Endodermal cell (in vitro differentiated cells): ENCODE measurements at places on chromosomes 4 and X. TPM values are rescaled to one million over a fixed set of nuclear protein-coding genes. Genes with fewer than 3 reads are reported as not detected.

DNA sequence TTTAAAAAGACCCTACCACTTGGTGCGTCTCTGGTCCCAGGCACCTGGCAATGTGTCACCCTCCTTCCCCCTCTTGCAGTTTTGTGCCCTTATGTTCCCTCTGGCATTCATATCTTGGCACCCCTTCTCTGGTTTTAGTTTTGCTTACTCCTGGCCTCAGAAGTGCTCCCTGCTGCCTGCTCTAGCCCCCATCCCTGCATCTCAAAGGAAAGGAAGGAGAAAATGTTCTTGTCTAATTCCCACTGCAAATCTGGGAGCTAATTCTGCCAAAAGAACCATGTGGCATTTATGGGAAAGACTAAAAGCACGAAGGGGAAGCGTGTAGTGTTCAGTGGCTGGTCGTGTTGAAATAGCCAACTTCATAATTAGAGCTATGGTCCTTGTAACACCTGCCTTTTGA is 340.1 kb upstream of the RPS6KA3 start:
- DNase-seq = no peak

- peak; percentile 57 for DNase-seq
Measured at GRCh38 chr4:41124916-41125548, 89.3 kb downstream of the APBB2 start.

TREX2 gene
- total RNA-seq = 0.50 and 0.70 TPM in 2 replicates

DNA sequence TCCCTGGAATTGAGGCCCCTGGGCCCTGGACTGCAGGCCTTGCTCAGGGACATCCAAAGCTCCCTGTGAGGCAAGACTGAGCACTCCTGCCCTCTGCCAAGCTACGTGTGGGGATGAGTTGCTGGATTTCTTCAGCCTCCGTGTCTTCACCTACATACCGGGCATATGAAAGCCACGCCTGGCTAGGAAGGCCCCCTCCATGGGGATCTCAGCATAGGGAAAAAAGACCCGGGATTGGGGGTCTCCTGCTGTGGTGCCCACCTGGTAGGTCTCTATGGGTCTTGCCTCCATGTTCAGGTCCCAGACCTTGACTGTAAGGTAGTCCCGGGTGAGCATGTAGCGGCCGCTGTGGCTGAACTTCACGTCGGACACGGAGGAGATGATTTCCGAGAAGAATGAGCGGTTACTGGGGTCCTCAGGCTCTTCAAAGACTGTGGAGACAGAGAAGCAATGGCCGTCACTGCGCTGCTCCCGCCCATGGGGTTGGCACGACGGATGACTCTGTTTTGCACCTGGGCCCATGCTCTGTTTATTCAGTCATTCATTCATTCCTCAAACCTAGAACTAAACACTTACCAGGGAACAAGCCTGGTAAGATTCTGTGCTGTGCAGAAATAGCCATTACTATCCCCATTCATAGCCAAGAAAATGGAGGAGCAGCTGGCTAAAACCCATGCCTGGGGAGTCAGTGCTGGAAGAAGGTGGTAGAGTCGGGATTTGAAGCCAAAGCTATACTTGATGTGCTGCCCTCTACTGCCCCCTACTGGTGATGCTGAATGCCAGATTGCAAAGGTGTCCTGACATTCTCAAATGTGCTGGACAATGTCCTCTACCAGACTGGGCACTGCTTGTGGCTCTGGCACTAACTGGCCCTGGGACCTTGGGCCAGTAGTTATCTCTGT is 63.9 kb downstream of the WFS1 start:
- peak; percentile 75 for DNase-seq

GPRASP1 gene
- total RNA-seq = 2.6 and 2.9 TPM in 2 replicates

DNA sequence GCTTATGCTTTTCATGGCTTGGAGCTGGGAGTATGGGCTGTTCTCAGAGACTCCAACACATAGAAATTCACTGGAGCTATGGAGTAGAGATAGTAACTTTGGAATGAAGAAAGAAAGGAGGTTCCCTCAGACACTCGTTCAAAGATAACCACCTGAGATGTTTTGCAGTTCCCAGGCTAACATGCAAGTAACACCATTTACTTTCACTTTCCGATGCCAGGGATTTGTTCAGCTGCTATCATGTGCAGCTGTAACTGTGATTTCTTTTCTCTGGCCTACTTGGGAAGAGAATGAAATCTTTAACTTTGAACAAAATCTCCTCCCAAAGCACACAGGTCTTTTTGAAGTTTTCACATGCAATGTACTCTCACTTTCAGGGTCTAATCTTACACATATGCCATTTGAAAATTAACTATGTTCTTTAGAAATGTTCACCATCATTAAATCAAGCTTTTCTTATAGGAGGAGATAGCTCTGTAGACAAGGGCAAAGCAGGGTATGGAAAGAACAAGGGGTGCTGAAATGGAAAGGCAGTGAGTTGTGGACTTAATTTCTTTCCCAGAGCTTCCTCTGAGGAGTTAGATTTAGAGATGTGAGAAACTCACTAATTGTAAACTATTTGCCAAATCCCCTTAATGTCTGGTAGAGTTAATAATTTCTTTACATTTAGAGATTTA is 514.3 kb downstream of the PDHA2 start:
- DNase-seq = no peak

ARHGAP36 gene
- total RNA-seq = 0.24 and 0.93 TPM in 2 replicates

IBSP gene
- not detected in 3 replicates for total RNA-seq

DNA sequence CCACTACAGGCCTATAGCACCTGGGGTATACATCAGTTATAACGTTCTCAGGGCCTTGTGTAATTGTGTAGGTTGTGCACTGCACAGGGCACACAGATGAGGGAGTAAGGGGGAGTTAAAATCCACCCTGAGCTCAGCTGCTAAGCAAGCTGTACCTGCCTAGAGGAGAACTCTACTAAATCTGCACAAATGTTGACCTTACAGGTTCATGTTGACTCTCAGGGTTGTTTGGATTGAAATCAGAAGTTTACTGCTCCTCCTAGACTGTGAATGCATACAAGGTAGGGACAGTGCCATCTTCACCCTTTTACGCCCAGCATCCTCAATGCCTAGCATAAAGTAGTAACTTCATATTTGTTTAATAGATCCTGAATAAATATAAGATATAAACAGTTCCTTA is 89.8 kb downstream of the SMARCA1 start:
- DNase-seq = no peak

CHRNA9 gene
- total RNA-seq = 0.75 and 0.90 TPM in 2 replicates

GRCh38 chr4:8176547-8177399 is 18.2 kb upstream of the ABLIM2 start:
- DNase-seq = peak; percentile 88

DNA sequence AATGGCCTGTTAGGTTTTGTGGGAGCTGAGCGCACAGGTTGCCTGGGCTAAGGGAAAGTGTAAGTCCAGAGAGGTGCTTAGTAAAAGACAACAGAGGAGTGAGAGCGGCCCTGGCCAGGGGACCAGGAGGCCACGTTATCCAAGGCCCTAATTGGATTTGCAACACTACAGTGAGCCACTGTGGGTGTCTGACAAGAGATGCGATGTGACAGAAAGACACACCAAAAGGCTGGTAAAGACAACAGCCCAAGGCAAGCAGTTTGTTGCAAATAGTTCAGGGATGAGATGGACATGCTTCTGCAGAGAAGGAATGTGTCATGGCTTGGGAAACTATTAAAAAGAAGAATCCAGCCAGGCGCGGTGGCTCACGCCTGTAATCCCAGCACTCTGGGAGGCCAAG is 162.7 kb upstream of the KIT start:
- DNase-seq = no peak

DNA sequence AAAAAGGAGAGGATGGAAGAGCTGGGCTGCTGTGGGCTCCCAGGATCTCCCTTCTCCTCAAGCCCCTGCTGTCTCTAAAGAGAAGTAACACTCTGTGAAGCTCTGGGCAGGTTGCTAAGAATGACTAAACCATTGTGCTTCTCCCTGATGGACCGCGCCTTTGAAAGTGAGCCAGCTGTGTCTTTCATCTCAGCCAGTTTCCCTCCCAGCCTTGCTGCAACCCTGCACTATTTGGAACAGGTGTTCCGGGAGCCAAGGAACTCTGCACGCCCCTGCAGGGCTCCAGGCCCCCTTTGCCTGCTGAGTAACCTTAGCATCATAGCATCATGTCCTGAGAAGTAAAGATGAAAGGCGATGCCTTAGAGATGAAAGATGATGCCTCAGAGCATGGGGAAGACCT is 39.7 kb downstream of the SMIM20 start:
- DNase-seq = peak; percentile 65

CYP4V2 gene
- total RNA-seq = 1.3 to 2.0 TPM (median 1.6 TPM) in 3 replicates

DNA sequence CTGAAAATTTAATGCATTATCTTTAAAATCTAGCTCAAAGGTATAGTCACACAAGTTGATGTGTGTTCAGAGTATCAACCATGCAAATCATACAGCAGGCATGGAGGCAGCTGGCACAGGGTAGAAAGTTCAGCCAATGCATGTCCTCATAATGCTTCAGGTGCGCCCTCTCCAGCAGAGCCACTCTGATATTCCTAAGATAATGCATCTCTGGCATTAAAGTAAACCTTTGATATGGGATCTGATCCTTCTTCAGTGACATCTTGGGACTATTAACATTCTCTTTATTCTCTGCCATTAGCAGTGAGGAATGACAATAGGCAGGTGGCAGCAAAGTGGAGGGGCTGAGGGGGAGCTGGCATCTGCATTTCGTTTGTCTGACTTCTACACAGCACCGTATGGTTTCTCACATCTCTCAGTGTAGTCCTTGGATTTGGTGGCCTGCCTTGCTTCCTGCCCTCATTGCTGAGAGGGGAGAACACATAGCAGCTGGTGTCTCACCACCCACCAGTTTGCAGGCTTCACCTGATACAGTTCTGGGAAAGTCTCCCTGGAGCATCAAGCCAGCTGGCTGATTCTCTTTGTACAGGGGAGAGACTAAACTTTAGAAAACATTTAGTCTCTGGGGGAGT is 168.7 kb upstream of the TBC1D9 start:
- no peak for DNase-seq

GRCh38 chr4:89836031-89836745 is 773 bp downstream of the SNCA start:
- DNase-seq = peak; percentile 71

GRCh38 chrX:39418731-39419638 is 617.7 kb downstream of the MID1IP1 start:
- DNase-seq = no peak

FGA gene
- total RNA-seq = 3.1 and 3.2 TPM in 2 replicates

ELOVL6 gene
- 43.4 and 43.5 TPM in 2 replicates for total RNA-seq

DNA sequence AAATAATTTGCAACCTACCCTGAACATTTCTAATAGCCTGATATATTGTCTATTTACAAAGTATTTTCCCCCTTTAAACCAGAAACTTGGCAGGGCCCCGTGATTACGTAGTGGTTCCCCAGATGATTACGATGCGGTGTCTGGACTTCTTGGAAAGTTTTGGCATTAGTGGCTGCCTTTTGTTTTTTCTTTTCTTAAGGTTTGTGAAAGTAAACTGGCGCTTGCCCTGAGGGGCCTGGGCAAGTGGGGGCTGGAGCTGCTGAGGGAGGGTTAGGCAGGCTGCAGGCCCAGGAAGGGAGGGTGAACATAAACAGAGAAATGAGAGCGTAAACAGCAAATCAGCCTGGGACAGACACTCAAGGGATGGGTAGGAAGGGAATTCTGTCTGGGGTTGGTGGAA is 123.6 kb upstream of the MSX1 start:
- no peak for DNase-seq

DNA sequence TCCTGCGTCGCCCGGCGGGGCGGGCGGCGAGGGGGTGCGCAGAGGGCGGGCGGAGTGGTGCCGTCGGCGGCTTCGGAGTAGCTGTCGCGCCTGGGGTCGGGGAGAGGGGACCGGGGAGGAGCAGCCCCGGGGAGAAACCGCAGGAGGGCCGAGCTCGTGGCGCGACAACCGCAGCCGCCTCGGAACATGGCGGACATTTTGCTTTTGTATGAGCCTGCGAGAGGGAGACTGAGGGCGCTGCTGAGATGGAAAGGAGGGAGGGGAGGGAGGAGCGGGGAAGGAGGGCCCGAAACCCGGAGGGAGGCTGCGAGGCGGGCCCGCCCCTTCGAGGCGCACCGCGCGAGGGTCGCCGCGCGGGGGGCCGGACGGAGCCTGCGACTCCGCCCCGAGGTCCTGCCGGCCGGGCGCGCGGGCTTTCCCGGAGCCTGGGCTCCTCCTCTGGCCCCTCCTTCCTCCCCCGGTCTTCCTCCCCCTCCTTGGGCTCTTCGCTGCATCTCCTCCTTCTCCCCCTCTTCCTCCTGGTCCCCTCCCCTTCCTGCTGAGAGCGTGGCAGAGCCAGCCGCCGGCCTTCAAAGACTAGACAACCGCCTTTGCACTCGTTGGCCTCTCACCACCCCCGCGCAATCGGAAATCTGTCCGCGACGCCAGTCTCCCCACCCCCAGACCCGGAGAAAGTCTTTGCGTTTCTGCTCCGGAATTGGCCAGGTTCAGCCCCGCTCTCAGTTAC is 1.1 kb downstream of the INTS6L start:
- DNase-seq = peak; percentile 88

SLC4A4 gene
- total RNA-seq = 1.2 to 5.9 TPM (median 3.3 TPM) in 3 replicates

KCNE5 gene
- 4.6 and 5.2 TPM in 2 replicates for total RNA-seq

- DNase-seq = no peak
Measured at GRCh38 chr4:91754716-91755115, 549.0 kb upstream of the GRID2 start.

PHEX gene
- total RNA-seq = 0.16 to 0.25 TPM (median 0.24 TPM) in 3 replicates

DNA sequence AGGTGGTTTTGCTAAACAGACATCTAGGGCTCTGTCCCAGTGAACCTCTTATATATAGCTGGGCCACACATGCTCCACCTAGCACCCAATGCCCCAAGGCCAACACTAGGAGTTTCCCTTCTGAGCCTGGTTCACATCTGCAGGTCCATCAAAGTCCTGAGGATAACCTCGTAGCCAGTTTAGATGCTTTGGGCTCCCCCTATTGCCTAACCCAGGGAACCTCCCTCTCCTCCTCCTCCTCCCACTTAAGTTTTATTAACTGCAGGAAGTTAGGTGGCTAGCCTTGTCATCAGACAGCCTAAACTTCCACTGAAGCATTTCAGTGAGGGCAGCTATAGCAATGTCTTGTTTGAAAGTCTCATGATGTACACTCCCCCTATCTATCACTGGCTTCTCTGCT is 88.0 kb downstream of the GUCY2F start:
- peak; percentile 72 for DNase-seq

DNA sequence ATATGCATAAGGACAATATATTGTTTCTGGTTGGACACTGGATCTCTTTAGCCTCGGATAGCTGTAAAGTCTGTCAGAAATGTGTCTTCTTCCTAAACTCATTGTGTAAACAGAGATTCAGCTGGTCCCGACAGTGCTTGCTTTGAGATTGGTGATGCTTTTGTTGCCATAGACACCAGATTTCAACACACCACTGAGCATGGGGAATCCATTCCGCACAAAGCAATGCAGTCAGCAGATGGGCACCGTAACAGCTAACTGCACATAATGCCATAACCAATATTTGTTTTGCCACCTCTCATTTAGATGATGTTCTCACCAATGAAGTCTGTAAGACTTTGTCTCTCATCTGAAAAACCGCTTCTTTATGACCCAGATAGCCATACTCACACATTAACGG is 33.3 kb upstream of the FAM47C start:
- DNase-seq = no peak

MAGEB6B gene
- not detected in 3 replicates for total RNA-seq
